Right ventricle myocardium inferior (tissue), 1 donor: ENCODE measurements at places on chromosomes 2 and 18. TPM values are rescaled to one million over a fixed set of nuclear protein-coding genes. Genes with fewer than 3 reads are reported as not detected.

The UGT1A6 gene
- not detected for total RNA-seq

- DNase-seq, result no peak
Measured at GRCh38 chr2:45965871-45966498, 314.5 kb downstream of the PRKCE start.

The LRP1B gene
- total RNA-seq, result not detected

The PPP1R1C gene
- 24.0 TPM for total RNA-seq

- DNase-seq, result no peak
Measured at GRCh38 chr2:83186105-83186760, 1272.8 kb downstream of the SUCLG1 start.

DNA sequence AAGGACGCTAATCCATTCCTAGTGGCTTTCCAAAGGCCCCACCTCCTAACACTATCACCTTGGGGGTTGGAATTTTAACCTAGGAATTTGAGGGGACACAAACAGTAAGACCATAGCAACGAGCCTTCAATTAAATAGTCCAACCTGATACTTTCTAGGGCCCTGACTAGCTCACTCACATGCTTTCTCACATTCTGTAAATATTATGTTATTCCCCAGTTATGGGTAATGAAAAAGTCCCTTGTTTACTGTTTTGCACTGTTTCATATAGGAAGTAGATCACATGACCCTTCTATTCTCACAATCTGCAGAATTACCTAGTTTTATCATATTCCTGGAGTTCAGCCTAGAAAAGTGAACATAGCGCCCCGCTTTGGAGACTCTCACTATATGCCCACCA, 1212.1 kb upstream of the ACVR2A start:
- DNase-seq, result no peak

- DNase-seq, result no peak
Measured at GRCh38 chr2:20930928-20931327, 108.0 kb upstream of the LDAH start.

- DNase-seq, result no peak
Measured at GRCh38 chr2:31304816-31305215, 70.9 kb downstream of the EHD3 start.

DNA sequence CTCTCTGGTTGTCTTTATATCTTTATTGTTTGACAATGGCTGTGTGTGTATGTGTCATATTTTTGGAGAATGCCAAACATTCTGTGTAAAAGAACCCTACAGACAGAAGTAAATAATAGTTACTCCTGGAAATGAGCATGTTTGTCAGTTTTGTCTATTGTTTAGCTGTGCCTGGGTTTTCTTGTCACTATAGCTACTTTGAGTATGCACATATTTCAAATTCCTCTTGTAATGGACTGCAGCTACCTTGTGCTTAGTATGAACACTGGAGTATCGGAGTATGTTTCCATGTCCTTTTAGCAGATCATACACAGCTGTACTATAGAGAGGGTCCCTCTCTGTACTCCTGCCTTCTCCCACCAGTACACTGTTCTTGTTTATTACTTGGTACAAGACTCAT, 58.0 kb upstream of the DOCK10 start:
- no peak for DNase-seq

DNA sequence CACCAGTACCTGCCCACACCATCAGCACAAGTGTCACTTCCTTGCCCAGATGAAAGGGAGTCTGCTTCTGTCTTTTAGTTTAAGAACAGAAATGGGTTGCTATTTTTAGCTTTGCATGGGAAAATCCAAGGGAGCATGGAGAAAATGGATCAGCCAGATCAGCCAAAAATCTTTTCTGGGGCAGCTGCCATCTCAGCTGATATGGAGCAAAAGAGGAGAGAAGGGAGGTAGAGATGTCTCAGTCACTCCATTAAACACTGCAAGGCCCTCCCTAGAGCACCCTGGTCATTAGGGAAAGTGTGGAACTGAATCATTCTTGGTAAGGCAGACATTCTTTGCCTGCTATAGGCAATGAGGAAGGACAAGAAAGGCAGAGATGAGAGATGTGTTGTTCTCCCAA, 79.9 kb downstream of the CTAGE1 start:
- no peak for DNase-seq

The GCG gene
- not detected for total RNA-seq

- DNase-seq, result no peak
Measured at GRCh38 chr2:20671036-20671735, 4.2 kb downstream of the GDF7 start.

The POTEI gene
- total RNA-seq, result not detected

The PTPN18 gene
- total RNA-seq, result 16.9 TPM

The CNDP1 gene
- not detected for total RNA-seq

- no peak for DNase-seq
Measured at GRCh38 chr2:154914561-154914960, 216.1 kb downstream of the KCNJ3 start.

DNA sequence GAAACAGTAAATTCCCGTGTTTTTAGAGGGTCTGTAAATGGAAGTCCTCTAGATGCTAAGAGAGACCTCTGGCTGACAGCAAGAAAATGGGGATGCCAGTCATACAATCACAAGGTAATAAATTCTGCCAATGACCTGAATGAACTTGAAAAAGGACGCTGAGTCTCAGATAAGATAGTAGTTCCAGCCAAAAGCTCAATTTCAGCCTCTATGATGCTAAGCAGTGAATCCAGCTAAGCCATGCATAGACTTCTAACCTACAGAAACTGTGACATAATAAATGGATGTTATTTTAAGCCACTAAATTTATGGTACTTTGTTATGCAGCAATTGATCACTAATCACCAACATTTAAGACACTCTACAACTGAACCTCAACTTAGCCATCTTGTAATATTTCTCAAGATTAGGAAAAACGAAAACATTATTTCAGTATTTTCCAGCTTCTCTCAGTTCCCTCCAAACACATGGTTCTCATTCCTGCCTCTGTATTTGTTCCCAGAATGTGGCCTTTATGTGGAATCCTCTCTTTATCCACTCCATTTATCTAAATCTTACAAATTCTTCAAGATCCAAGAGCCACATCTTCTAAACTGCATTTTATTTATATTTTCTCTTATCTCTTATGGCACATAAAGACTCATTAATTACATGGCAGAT, 331.1 kb downstream of the GULP1 start:
- no peak for DNase-seq

GRCh38 chr2:1707771-1708418, 36.4 kb downstream of the PXDN start:
- peak; percentile 89 for DNase-seq

The WDR75 gene
- total RNA-seq, result 16.5 TPM

- no peak for DNase-seq
Measured at GRCh38 chr2:230815088-230815487, 49.7 kb upstream of the ITM2C start.

The PRSS56 gene
- 0.11 TPM for total RNA-seq

DNA sequence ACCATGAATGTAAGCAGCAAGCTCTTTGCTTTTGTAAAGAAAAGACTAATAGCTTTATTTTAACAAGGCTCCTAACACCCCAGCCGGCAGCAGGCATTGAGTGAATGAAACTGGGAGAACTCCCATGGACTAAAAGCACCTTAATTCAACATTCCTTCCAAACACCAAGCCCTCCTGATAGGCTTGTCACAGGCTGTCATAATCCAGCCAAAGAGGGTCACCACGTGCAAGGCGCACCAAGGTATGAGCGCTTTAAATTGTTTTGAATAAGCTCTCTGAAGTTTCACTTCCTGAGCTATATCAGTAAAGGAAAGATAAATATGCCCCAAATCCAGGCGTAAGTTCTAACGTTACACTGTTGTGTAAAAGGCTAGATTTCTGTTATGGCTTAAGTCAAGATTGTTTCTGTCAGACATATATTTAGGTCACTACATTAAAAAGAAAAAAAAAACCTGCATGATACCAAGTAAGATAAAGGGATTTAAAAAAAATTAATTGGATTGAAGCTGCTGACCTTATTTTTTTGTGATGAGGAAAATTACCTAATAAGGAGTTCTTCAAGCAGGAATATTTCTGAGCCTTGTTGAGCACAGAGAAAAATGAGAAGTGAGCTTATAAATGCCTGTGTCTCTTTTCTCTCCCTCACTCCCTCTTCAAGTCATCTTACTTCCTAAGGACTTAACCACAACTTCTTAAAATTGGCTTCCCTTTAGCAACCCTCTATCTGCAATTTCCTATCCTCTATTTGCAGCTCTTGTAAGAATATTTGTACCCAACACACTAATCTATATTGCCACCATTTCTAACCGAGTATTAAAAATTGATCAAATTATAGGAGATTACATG, 136.1 kb upstream of the NRP2 start:
- peak; percentile 45 for DNase-seq

DNA sequence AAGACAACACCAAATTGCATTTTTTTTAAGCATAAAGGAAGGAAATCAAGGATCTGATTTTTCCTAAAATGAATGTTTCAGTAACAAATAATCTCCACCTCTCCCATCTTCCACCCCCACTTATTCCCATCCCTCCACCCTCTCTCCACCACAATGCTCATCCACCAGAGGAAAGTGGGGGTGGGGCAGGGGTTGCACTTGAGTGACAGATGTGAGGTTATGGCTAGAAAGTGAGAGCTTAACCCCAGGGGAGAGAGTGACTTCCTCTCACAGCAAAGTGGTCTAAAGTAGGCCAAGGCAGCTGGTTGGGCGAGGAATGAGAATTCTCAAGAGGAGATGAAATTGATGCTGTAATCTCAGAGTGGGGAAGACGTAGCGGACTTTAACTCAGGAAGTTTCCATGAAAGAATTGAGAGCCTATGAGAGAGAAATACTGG, 104.7 kb downstream of the HNRNPLL start:
- no peak for DNase-seq

DNA sequence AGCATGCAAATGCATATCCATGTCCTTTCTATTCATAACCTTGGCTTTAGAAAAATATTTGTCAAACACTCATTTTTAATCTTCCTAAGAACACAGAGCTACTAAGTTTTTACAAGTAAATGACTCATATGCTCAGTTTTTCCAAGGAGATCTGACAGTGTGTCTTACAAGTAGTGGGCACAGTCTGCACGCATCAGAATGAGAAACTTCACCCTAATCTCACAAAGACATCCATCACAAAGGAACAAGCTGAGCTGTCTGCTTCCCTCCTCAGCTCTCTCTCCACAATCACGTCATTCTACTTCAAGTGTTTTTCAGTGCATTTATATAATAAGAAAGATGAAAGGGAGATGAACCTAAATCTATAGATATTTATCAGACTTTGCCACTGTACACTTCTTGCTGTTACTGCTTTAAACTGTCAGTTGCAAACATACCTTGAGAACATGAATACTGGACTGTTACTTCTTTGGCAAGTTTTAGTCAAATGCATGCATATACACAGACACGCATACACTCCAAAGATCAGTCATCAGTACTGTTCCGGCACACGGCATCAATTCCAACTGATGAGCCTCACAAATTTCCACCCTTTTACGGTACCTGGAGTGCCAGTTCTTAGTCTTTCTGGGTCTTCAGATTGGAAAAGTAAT, 75.7 kb downstream of the RBMS1 start:
- no peak for DNase-seq

DNA sequence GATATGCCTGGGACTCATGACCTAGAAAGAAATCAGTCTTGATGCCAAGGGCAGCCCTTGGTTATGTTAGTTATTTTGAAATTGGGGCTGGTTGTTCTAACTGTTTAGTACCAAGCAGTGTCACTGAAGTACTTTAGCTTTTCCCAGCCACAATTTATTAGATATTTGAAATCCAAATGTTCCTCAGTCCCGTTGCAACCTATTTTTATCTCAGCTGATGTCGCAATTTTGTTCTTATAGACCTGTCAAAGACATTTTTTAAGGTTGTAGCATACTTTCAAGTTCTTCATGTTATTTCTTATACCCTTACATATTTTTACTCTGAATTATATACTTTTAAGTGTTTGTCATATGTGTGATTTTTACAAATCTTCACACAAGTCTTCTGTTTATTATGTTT, 100.1 kb downstream of the LRP1B start:
- no peak for DNase-seq

The STARD6 gene
- total RNA-seq, result not detected

- DNase-seq, result no peak
Measured at GRCh38 chr2:104952976-104953375, 84.9 kb upstream of the MRPS9 start.

DNA sequence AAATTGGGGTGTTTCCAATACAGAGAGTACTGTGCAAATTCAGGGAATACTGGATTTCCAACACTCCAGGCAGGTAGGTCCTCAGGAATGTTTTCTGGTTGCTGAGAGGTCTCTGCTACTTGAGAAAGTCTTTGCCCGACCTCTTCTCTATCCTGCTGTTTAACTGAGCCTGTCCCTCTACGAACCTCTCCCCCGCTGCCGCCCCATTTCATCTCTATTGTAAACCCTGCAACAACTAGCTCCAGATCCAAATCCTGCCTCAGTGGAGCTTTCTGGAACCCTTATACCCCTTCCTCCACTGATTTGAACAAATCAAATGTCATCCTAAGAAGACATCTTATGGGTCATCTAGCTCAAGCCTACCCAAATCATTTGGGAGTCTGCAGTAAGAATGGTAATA, 1.3 kb downstream of the EIF4E2 start:
- DNase-seq, result no peak

- DNase-seq, result no peak
Measured at GRCh38 chr18:24915547-24915946, 436.4 kb downstream of the ZNF521 start.

DNA sequence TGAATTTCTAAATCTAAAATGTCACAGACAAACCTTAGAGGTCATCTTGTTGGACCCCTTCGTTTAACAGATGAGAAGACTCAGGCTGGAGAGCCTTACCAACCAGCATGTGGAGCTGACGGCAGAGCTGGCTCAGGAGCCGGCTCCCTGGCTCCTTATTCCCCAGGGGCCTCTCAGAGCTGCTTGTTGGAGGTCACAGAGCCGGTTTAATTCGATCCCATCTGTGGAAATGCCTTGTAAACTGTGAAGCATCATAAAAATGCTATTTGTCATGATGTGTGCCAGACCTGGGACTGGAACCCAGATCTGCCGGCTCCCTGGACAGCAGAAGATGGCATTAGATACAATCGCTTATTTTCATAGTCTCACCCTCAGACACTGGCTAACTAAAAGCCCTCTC, 8.2 kb upstream of the CIB4 start:
- DNase-seq, result no peak

- no peak for DNase-seq
Measured at GRCh38 chr18:8081872-8082553, 514.9 kb downstream of the PTPRM start.

DNA sequence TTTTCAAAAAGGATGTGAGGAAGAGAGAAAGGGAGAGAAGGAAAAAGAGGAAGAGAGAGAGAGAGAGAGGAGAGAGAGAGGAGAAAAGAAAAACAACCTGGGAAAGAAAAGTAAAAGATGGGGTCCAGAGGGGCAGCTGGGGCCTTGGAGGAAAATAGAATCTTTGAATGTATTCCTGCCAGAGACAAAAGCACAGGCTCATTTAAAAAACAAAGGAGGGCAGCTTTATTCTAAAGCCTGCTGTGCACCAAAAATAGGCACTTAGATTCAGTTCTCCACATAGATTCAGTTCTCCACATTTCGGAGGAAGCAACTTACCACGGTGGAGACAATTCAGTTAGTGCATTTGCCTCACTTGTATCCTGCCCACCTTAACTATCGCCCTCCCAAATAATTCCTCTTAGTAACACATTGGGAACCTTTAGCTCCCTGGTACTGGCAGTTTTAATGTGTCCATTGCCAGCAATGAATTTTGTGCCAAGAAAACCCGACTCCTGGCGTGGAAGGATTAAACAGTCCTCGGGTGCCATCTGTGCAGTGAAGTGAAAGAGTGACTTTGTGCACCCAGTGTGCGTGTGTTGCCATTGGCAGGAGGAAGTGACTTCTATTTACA, 71.3 kb downstream of the DPP4 start:
- DNase-seq, result no peak
